ENCODE measurements at places on chromosomes 4 and X.

- DNase-seq = no peak
These were observed 725.8 kb downstream of the RAPGEF2 start for GRCh38 chr4:159828687-159829086.

- DNase-seq = no peak
These were observed 33.2 kb upstream of the FAM9A start for GRCh38 chrX:8834392-8834791.

- DNase-seq = no peak
These were observed 32.4 kb downstream of the SPANXN4 start for GRCh38 chrX:143058120-143058519.

DNA sequence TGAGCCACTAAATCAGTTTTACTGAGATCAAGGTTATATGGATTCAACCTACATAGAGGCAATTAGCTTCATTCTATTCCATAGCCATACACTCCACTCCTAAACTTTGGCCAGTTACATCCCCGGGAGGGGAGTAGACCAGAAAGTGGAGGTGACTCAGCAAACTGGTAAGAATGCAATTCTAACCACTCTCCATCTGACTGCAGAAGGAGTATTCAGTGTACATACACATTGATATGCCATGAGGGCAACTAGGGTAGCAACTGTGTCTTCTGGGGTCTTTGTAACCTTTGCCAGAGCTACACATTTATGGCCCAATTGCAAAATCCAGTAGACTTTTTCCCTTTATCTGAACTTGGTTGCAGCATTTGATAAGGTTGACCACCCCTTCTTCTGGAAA lies 7.6 kb downstream of the SLC25A43 start:
- DNase-seq = no peak

DNA sequence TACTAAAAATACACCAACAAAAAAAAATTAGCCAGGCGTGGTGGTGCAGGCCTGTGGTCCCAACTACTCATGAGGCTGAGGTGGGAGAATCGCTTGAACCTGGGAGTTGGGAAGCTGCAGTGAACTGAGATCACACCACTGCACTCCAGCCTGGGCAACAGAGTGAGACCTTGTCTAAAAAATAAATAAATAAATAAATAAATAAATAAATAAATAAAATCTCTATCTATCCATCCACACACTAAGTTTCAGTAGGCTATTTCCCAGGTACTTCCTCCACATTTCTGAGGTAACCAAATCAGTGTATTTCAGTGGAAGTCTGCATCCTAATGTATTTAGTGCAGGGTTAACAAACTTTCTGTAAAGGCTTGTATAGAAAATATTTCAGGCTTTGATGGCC lies 10.9 kb downstream of the ABRAXAS1 start:
- no peak for DNase-seq

DNA sequence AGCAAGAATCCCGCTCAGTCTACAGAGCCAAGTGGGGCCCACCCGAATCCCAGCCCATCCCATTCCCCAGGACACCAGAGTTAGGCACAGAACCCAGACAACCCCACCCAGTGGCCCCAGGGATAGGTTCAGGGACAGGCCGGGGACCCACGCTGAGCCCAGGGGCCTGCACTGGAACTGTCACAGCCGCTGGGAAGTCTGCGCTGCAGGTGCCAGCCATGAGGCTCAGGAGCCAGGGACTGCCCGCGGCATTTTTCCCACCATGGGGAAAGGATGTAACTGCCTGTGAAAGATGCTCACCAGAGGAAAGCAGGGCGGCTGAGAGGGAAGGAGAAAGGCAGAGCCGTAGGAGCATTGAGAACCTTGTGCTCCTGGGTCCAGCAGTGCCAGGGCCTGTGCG lies 12.0 kb downstream of the EVC2 start:
- DNase-seq = no peak

DNA sequence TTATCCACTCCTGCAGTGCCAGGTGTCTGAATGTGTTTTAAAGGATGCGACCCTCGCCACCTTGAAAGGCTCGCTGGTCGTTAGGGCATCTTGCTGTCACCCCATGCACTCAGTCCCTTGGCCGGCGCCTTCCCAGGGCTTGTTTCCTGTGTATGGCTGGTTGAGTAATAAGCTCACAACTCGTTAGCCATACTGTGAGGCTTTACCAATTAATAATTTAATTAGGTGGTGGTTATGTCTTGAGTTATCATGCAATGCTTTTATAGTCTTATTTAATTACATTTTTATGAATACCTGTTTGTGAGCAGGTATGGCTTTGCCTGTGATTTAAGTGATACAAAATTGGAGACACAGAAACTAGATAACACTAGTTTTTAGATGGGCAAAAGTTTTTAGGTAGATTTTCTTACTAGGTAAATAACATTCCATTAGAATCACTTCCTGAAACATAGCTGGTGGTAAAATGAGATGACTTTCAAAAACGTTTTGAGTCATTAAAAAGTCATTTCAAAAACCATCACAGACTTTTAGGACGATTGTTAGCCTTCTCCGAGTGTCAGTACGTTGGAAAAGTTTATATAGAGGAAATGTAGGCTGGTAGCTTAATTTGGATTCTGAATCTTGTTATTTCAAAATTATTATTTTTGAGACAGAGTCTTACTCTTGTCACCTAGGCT lies 18.2 kb downstream of the PTTG2 start:
- DNase-seq = no peak

GRCh38 chr4:148059617-148060180 lies 327.8 kb downstream of the ARHGAP10 start:
- DNase-seq = no peak

- DNase-seq = peak; percentile 48
These were observed 2.3 kb downstream of the ZNF827 start for GRCh38 chr4:145936142-145936996.

GRCh38 chr4:98919996-98920395 lies 8.9 kb downstream of the EIF4E start:
- DNase-seq = no peak

DNA sequence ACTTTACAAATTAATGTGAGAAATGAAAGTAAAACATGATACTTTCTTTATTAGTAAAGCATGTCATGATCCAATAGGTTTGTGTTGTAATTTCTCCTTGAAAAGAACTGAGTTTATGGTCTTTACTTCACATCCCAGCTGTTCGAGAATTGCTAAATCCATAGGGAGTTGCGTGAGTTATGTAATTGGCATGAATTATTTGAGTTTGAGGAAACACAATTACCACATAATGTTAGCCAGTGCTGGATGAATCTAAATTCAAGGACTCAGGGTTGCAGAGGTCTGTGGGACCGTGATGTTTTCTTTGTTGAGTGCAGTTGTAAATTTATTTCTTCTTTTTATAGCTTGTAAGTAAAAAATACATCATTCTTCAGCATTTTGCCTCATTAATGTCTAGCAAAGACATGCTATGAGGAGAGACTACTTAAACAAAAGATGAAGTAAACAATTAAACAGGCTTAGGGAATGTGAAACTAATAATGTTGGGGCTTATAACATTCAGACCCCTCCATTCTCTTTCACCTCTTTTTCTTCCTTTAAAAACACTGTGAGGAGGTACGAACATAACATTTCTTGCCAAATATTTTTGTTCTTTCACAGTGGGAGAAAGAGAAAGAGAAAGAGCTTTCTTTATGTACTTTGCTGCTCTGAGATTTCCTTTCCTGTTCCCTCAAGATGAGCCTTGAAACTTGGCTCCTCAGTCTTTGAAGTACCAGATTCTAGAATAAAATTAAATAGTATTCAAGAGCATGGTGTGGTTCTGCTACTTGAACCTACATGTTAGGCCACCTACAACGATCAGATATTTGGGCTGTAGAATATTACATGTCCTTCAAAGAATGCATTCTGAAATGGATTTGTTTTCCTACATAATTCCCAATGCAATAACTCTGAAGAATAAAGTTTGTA lies 159.6 kb upstream of the ANK2 start:
- DNase-seq = no peak

DNA sequence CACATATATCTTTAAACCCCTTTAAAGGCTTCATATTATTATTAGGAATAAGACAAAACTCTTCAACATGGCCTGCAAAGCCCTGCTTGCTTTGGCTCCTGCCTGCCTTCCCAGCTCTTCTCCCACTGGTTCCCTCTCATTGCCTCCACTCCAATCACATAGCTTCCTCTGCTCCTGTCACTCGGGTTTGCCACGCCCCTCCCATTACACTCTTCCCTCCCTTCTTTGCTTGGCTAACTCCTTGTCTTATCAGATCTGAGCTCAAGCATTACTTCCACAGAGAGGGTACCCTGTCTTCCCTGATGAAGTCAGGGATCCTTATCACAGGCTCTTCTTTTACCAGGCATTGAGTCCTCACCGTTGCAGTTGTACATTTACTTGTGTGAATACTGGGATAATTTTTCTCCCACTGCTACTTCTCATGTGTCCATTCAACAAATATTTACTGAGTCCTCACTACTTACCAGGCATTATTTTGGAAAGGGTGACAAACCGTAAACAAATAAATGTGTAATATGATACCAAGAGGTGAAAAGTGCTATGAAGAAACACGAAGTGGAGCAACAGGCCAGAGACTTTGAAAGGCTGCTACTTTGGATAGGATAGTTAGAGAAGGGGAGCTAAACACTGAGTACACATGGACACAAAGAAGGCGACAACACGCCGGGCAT lies 3.2 kb upstream of the VGLL1 start:
- DNase-seq = no peak

- DNase-seq = no peak
These were observed 237.6 kb upstream of the HAND2 start for GRCh38 chr4:173767650-173768049.

- no peak for DNase-seq
These were observed 68.8 kb downstream of the ZAR1 start for GRCh38 chr4:48558819-48559218.

DNA sequence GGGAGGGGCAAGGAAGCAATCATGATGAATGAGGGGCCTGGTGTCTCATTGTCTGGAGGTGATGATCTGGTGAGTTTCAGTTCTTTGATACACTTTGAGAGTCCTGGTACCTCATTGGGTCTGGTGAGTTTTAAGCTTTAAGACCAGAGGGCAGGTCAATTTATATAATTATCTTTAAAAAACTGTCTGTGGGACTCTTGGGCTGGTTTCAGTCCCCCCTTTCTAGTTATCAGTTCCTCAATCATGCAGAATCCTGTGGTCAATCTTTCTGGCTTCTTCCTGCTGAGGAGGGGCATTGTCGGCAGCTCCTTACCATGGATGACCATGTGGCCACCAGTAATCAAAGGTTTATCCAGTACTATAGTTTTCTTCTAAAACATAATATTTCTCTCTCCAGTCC lies 789.1 kb downstream of the PCDH18 start:
- DNase-seq = no peak

- no peak for DNase-seq
These were observed 65.6 kb downstream of the DCAF8L1 start for GRCh38 chrX:27915617-27916016.

DNA sequence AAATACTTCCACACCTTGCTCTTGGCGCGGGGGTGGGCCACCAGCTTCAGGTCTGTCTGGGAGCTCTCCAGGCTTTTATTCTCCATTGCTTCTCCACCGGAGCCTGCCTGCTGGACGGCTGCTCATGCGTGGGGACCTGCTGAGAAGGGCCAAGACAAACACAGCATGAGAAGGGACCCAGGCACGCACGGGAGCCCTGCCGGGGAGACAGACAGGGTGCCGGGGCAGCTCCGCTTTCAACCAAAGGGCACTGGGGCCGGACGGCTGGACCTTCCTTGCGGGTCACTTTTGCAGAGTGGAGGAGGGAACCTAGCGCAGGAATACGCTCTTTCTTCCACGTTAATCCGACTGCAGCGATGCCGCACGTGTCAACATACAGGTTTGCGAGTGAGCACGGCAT lies 10.1 kb downstream of the DHRSX start:
- DNase-seq = no peak

GRCh38 chr4:122150931-122151330 lies 1.2 kb upstream of the BLTP1 start:
- no peak for DNase-seq

DNA sequence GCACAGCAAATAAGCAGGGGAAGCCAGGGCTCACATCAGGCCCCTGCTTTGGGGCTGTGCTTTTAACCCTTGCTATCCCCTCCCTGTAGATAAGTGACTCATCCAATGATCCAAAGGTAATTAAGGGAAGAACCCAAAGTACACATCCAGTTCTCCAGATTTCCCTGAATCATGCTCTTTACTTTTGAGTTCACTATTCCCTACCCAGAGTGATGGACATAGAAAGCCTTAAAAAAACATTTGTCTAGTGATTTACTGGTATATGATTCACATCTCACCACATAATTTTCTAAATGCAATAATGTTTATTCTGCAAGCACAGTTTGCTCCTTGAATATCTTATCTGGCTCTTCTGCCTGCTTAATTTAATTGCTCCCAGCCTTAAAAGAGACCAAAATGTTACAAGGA lies 136.2 kb downstream of the PPP3CA start:
- DNase-seq = no peak

DNA sequence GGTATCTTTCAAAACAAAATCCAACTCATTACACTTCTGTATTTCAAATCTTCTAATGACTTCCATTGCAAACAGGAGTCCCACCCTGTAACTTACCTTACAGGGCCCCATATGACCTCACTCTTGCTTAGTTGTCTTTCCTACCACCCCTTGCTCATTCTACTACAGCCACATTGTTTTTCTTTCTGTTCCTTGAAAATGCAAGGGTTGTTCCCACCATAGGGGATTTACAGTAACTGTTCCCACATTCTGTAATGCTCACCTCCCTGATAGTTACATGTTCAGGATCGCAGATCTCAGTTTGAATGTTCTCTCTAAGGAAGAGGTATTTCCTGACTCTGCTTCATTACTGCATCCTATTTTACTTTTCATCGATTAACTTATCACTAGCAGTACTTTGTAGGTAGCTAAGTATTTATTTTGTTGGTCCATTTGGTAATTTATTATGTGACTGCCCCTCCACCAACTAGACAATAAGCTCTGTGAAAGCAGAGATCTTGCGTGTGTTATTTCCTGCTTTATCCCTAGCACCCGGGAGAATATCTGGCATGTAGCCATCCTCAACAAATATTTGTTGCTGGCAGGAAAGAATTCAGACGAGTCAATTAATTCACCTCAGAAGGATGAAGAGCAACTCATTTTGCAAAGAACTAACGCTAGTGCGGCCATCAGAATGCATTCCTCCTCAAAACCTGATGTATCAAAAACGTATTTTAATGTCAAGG lies 21.4 kb downstream of the MAOB start:
- DNase-seq = peak; percentile 37

- DNase-seq = no peak
These were observed 7.2 kb downstream of the NFXL1 start for GRCh38 chr4:47907089-47907646.

- DNase-seq = no peak
These were observed 199.7 kb downstream of the SLC4A4 start for GRCh38 chr4:71538528-71538927.

GRCh38 chr4:177740563-177740962 lies 298.3 kb upstream of the AGA start:
- no peak for DNase-seq

DNA sequence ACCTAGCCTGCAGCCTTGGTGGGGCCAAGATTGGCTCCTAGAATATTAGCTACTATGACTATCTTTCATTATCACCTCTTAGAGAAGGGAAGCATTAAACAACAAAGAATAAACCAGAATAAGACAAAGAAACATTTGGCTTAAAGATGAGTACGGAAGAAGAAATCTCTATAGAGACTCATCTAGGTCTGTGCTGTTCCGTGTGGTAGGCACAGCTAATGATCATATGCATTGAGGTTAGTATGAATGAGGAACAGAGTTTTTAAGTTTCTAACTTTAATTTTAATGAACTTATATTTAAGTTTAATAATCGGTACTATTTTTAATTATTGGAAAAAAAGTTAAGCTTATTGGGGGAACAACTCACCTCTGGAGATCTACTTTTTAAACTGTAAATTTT lies 24.6 kb downstream of the ARHGAP24 start:
- no peak for DNase-seq

GRCh38 chr4:37946503-37947179 lies 13.6 kb upstream of the PTTG2 start:
- DNase-seq = no peak

GRCh38 chr4:1628892-1629698 lies 55.0 kb downstream of the FAM53A start:
- peak; percentile 0 for DNase-seq
